ENCODE measurements at places on chromosomes 7 and 10.

DNA sequence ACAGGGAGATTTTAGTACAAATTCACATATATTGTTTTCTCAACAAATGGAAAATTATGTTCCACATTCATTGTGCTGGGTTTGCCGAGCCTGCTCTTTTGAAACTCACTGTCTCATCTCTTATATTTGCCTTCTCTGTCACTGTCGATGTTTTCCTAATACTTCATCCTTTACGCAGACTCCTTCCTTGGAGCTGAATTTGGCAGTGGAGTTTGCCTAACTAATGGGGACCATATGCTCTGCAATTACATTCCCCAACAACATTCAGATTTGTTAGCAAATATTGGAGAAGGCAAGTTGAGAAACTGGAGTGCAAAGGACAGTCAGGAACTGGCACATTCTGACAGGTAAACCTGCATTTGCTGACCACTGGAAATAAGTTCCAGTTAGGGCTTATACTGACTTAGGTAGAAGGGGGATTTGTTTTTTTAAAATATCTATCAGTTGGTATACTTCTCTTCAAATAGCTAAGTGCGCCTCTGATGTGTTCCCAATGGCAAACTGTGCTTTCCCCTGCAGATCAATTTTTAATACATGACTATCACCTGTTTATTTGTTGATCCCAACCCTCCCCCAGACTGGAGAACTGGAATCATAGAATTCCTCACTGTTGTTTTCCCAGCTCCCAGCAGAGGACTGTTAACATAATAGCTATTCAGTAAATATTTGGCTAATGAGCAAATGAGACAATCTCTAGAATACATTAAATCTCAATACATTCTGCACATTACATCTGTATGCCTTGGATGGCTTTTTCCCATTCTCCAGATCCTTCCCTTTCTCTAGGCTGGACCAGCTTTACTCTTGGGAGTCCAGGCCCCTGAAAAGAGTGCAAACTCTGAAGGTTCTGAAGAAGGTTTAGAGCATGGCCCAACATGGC lies 769.3 kb downstream of the KCNMA1 start:
- no peak for DNase-seq

DNA sequence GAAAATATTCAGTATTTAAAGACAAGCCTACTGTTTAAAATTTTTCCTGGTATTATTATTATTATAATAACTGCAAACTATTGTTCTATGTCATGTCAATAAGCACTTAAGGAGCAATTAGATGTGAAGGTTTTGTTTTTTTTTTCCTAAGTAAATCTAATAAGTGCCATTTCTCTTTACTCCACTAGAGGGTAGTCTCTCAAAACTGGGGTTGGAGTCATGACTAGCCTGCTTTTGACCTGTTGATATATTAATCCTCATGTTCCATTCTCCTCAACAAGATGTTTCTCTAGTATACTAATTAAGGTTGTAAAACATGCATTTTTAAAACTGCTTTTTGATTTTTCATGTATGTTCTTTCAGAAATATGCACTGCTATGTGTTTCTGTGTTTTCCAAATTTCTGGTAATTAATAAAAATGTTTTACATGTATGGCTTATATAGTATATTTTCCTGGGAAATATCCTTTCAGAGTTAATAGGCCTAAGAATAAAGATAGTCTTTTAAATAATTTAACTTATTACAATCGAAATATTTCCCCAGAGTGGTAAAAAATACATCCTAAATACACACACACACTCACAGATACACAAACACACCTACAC lies 1.0 kb upstream of the LRRN3 start:
- no peak for DNase-seq

GRCh38 chr10:98423691-98424120 lies 8.7 kb upstream of the PYROXD2 start:
- DNase-seq, result no peak

DNA sequence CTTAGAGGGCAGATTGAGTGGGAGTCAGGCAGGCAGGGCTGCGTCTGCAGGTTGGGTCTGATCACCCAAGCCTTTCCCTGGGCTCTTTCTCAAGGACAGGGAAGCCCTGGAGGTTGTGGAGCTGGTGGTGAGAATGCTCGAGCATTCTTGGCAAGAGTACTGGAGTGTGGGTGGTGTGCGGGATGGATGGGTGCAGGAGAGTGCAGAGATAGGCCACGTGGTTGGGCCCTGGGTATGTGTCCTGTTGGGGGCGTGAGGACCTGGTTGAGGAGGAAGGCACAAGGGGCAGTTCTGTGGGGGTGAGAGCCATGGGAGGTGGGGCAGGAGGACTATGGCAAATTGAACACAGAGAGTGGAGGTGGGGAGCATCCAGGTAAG lies 135.9 kb downstream of the PTPN20 start:
- DNase-seq, result no peak

DNA sequence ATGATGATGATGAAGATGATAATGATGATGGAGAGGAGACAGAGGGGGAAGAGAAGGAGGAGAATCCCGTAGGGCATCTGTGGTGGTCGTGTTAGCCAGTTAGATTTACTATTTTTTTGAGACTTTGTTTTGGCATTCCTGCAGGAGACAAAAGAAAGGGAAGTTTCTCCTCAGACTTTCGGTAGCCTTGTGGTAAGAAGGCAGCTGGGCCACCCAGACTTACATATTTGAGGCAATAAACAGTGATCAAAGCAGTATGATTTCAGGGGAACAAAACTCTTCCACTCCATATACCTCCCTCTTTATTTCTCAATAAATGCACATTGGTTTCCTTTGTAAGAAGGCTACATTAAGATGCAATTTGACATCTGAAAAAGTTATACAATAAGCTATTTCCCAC lies 32.4 kb upstream of the BICC1 start:
- DNase-seq, result no peak

- no peak for DNase-seq
Observed at GRCh38 chr10:3774814-3775695, 10.0 kb downstream of the KLF6 start.

- DNase-seq, result no peak
Observed at GRCh38 chr7:23445326-23445725, 25.0 kb downstream of the IGF2BP3 start.

DNA sequence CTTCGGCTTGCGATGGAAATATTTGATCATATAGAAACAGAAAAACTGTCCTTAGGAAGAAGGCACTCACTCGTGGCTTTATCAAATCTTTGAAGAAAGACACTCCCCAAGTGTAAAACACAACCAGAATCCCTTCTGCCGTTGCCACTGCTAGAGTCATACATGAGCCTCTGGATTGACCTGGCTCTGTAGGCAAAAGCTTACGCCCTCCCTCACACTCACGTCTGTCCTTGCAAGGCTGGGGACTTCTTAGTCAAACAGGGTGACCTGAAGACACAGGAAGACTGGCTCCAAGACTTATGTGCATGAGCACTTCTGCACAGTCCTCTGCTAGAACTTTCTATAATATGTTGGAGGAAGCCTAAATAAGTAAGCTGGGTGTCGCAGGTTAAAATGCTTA lies 135.4 kb upstream of the MDFIC start:
- no peak for DNase-seq

DNA sequence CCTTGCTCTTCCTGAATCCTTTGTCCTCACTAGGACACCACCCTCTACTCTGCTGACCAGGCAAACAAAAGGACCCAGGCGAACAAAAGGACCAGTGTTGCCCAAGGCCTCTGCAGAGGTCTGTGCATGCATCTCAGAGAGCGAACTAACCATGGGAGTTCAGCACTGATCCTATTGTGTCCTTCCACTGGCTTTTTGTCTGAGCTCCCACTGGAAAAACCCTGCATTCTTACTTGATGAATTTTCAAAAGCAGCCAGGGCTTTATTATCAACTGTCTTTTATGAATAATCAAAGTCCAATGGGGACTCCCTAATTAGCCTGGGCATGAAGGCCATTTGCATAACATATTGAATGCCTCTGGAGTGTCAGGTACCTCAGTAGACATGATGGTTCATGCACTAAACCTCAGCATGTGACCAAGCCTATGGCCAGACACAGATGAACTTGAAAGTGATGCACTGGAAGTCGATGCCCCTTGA lies 140.6 kb downstream of the KCNMA1 start:
- no peak for DNase-seq

GRCh38 chr7:74174606-74175082 lies 488 bp downstream of the EIF4H start:
- peak; percentile 10 for DNase-seq

GRCh38 chr10:30037620-30038336 lies 21.6 kb downstream of the JCAD start:
- DNase-seq, result no peak

DNA sequence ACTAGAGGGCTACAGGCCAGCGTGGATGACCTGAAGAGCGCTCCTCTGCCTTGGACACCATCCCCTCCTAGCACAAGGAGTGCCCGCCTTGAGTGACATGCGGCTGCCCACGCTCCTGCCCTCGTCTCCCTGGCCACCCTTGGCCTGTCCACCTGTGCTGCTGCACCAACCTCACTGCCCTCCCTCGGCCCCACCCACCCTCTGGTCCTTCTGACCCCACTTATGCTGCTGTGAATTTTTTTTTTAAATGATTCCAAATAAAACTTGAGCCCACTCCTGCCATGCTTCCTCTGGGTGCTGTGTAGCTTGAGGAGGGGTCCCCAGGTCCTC lies 4.5 kb downstream of the SNCG start:
- no peak for DNase-seq

DNA sequence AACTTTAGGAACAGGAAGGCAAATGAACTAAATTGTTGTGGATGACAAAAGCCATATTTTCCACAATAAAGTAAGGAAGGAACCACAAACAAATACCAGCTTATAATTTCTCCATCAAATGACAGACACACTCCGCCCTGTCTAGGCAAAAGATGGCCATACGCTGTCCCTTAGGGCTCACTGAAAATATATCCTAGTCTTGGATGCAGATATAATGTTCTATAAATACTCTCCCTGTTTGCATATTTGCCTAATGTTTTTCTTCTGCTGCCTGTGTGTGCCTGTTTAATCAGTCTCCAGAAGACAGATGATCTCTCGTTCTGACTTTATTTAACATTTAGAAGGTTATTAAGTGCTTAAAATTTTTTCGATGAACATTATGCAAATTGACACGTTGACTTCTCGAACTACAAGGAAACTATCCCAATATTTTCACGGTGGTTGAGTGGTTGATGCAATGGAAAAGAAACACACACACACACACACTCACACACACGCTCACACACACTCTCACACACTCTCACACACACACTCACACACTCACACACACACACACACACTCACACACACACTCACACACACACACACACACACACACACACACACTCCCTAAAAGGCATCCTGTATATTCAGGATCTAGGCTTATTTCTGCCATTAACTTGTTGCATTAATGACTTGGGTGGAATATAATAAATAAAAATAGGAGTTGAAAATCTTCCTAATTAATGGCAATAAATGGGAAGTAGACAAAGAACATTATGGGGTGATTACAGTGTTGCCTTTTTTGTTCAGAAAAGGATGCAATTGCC lies 297.1 kb downstream of the PRPF18 start:
- no peak for DNase-seq

GRCh38 chr10:74624501-74624900 lies 201.9 kb upstream of the KAT6B start:
- no peak for DNase-seq

GRCh38 chr10:109762555-109762954 lies 160.8 kb downstream of the XPNPEP1 start:
- no peak for DNase-seq

GRCh38 chr7:11252705-11253272 lies 279.1 kb downstream of the PHF14 start:
- no peak for DNase-seq

DNA sequence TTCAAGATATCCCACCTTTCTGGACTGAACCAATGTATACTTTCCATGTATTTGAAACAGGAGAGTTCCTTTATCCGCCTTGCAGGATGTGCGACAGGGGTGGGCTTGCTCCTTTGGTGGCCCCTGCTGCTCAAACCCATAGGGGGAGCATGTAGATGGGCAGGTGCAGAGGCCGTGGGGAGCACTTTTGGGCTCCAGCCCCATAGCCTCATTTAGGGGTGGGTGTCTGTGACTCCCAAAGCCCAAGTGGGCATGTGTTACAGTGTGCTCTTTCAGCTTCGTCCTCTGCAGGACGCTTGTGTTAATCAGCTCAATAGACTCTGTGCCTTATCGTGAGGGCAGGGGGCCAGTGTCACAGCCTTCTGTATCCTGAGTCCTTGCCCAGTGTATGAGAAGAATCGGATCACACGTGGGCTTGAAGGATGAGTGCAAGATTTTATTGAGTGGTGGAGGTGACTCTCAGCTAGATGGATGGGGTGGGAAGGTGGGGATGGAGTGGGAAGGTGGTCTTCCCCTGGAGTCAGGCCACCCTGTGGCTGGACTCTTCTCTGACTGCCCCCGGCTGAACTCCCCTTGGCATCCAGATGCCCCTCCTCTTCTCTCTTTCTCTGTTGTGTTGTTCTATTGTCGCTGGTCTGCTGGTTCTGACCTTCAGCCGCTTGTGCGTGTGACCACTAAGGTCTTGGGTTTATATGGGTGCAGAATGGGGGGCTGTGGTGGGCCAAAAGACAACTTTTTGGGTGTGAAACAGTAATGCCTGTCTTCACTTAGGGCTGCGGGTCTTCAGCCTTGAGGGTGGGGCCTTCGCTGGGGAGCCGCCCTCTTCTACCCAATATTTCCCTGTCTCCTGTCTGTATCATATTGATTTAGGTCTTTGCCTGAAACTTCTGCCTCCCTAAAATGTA lies 262.2 kb downstream of the GLRX3 start:
- DNase-seq, result no peak

DNA sequence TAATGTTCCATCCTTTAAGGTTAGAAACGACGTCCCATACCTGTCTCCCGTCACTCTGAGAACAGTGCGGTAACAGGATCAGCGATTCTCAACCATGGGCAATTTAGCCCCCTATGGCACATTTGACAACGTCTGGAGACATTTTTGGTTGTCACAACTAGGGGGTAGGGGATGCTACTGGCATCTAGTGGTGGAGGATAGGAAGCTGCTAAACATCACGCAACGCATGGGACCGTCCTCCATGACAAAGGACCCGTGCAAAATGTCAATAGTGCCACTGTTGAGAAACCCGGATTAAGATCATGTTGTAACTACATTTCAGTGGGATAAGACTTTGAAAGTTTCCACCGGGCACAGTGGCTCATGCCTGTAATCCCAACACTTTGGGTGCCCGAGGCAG lies 5.0 kb upstream of the PAXIP1 start:
- no peak for DNase-seq

DNA sequence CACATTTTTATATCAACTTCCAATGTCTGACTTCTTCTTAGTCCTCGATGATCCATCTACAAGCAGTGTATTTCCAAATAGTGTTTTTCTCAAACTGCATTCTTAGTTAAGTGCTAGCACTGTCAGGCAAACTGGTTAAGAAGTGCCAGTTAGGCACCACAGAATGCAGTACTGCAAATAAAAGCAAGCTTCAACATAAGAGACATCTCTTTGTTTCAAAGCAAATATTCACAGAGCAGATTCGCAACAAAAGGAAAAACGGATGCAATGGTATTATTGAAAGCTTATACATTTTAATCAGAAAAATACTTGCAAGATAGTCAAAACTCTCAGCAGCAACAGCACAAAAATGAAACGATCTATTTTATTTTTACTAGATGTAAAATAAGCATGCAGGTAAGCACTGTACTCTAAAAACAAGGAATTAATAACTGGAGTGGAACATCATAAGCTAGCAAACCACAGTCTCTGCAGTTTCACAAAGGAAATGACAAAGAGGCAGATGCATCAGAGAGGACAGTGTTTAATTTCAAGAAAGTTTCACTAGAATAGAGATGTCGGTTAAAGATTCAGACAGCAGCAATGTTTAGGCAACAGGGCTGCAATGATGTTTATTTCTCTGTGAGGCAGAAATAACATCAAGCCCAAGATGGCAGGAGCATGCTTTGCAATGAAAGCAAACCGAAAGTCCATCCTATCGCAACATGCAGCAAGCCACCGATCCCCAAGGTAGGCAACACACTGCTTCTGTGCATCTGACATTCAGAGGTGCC lies 82.0 kb downstream of the FGFR2 start:
- no peak for DNase-seq

- DNase-seq, result no peak
Observed at GRCh38 chr7:155861480-155861868, 49.2 kb upstream of the SHH start.

Measured in stimulated activated CD8-positive, alpha-beta memory T cell treated with anti-CD3 and anti-CD28 coated beads, Interleukin-15, amount 100 ng/mL, for 48 hours (primary cell).